ENCODE measurements at places on chromosomes 5 and 9.

DNA sequence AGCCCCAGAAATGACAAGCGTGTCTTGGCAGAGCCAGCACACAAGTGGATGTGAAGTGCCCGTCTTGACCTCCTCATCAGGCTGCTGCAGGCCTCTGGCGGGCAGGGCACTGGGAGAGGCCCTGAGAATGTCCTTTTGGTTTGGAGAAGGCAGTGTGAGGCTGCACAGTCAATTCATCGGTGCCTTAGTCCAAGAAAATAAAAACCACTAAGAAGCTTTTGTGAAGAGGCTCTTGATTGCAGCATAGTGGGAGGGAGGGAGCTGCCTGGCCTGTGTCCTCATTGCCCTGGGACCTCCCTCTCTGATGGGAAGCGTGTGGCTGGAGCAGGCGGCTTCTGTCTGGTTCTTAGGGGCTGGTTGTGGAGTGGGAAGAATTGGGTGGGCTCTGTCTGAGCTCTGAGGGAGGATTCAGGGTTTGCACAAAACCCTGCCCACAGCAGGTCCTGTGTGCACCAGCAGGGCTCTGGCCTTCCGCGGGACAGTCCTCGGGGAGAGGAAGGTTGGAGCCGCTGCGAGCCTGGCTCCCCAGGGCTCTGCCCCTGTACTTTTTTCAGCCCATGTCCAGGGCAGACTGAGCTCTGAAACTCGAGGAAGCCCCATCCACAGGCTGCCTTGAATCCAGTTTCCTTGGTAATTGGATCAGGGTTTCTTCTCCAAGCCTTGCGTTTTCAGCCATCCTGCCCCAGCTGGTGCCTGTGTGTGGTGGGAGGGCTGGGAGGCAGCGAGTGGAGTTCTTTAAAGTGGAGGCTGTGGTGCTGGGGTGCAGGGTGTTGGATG, 1.1 kb downstream of the HRCT1 start:
- DNase-seq, result no peak

- DNase-seq, result no peak
These were observed 10.5 kb downstream of the IL12B start for GRCh38 chr5:159319832-159320231.

DNA sequence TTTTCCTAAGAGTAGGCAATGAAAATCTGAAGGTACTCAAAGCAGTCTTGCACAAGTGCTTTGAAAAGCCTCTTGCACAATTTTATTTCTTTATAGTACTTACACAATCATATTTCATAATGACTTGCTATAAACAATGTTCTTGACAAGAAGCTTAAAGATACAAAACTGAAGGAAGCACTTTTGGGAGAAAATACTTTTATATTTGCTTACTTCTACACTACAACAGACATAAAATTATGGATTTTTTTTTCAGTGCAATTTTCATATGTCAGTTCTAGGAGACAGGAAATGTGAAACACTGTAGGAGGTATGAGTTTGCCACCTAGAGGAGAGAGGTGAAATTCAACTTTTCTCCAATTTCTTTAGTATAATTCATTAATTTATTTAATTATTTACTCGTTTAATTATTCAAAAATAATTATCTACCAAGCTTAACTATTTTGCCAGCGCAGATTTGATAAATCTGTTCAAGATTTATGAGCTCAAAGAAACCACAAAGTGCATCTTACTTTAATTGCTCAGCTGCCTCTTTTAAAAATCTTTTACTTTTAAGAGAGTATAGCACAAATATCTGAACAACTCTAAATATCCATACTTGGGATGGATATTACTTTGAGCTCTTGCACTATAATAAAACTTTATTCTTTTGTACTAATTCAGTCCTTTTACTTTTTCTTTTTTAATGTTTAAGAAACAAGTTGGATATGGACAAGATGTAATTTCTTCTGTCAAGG, 29.0 kb upstream of the CDKN2B start:
- no peak for DNase-seq

GRCh38 chr9:93886911-93887310, 68.2 kb downstream of the BARX1 start:
- no peak for DNase-seq

DNA sequence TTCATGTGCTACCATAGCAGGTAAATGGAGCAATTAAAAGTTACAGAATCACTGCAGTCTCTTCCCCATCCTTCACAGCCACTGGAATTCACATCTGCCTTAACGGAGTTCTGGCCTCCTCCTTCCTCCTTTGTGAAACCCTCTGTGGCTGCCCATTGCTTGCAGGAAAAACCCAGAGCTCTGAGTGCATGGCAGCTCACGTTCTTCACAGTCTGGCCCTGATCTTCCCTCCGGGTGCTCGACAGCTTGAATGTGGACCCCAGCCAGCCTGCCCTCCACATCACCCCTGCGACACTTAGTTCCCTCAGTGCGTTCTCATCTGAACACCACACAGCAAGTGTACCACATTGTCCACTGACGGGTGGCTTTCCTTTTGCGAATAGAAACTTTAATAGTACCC, 63.2 kb upstream of the RUFY1 start:
- no peak for DNase-seq

DNA sequence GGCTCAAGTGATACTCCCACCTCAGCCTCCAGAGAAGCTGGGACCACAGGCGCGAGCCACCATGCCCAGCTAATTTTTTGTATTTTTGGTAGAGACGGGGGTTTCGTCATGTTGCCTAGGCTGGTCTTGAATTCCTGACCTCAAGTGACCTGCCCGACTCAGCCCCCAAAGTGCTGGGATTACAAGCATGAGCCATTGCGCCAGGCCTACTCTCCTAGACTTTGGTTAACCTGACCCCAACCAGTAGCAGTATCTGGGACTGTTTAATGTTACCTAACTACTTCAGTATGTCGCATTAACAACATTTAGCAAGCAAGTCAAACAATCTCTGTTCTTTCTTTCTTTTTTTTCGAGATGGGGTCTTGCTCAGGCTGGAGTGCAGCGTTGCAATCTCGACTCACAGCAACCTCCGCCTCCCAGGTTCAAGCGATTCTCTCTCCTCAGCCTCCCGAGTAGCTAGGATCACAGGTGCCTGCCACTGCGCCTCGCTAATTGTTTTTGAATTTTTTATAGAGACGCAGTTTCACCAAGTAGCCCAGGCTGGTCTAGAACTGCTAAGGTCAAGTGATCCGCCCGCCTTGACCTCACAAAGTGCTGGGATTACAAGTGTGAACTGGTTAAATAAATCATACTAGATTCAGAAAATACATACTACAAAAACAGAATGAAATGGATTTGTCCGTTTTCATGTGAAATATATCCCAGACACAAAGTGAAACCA, 2.0 kb downstream of the AK3 start:
- DNase-seq, result no peak

- DNase-seq, result peak; percentile 15
These were observed 896 bp upstream of the PCSK5 start for GRCh38 chr9:75889577-75889976.

GRCh38 chr5:171907725-171908343, 98.6 kb downstream of the FBXW11 start:
- DNase-seq, result peak; percentile 25

GRCh38 chr9:37528652-37529471, 43.1 kb downstream of the POLR1E start:
- peak; percentile 81 for DNase-seq

DNA sequence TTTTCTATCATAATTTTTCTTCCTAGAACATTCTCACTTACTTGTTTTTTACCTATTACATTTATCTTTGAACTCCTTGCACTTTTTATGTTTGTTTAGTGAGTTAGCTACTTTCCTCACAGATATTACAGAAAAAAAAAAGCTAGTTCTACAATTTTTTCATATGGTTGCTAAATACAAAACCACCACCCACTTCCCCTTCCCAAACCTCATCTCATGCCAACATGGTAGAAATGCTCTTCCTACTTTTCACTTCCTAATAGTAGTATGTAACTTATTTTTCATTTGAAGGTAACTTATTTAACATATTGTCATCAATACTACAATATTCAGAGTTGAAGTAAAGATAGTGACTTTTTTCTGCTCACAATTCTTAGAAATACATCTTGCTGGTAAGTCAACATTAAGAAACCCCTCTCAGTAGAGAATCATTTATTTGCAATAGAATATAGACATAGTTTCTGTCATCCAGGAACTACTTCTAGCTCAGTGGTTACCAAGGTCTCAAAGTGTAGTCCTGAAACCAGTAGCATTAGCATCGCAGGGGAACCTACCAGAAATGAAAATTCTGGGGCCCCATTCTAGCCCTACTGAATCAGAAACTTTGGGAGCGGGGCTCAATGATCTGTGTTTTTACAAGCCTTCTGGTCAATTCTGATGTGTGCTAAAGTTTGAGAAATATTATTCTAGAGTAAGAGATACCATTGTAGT, 1124.6 kb downstream of the DTWD2 start:
- DNase-seq, result no peak

- DNase-seq, result no peak
These were observed 53.5 kb downstream of the PPP2R2B start for GRCh38 chr5:146825033-146825432.

DNA sequence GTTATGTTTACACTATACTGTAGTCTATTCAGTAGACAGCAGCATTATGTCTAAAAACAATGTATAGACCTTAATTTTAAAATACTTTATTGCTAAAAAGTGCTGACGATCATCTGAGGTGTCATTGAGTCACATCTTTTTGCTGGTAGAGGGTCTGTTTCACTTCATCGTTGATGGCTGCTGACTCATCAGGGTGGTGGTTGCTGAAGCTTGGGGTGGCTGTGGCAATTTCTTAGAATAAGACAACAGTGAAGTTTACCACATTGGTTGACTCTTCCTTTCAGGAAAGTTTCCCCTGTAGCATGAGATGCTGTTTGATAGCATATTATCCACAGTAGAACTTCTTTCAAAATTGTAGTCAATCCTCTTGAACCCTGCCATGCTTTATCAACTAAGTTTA, 150.3 kb downstream of the FBXL7 start:
- DNase-seq, result no peak

DNA sequence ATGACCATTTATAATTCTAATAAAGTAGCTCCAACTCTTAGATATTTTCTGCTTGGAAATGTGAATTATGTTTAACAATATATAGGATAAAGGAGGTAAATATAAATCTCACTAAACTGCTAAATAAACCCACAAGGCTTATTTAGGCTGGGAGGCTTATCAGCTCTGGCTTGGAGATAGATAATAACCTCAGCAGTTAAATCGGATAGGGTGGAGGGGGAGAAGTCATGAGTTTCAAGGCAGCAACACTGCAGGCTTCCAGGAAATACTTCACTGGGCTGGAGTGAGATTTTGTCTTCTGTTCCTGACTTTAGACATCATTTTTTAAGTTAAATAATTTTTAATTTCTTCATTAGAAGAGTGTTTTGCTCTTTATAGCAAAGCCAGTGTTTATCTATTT, 80.0 kb upstream of the ITGA2 start:
- DNase-seq, result no peak

DNA sequence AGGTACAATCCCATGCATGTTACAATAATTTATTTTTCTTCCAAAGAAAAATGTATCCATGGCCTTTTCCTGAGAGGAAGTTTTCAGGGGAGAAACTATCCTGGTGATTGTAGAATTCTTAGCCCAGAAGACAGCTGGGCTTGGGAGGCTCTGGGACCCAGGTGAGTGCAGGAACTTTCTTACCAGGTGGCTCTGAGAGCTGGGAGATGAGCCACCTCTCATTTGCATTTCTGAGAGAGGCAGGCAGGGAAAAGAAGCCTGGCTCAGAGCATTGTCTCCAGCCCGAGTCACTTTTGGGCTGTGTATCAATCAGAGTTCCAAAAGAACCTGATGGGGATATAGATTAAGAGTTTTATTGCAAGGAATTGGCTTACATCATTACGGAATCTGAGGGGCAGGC, 52.7 kb downstream of the ALG2 start:
- DNase-seq, result no peak

- no peak for DNase-seq
These were observed 78.8 kb downstream of the NIPSNAP3B start for GRCh38 chr9:104842698-104843097.

GRCh38 chr9:70049236-70049635, 5.6 kb downstream of the MAMDC2 start:
- DNase-seq, result no peak

GRCh38 chr5:150700246-150700593, 642 bp downstream of the RBM22 start:
- no peak for DNase-seq
